ENCODE measurements at places on chromosomes 6 and 20.

DNA sequence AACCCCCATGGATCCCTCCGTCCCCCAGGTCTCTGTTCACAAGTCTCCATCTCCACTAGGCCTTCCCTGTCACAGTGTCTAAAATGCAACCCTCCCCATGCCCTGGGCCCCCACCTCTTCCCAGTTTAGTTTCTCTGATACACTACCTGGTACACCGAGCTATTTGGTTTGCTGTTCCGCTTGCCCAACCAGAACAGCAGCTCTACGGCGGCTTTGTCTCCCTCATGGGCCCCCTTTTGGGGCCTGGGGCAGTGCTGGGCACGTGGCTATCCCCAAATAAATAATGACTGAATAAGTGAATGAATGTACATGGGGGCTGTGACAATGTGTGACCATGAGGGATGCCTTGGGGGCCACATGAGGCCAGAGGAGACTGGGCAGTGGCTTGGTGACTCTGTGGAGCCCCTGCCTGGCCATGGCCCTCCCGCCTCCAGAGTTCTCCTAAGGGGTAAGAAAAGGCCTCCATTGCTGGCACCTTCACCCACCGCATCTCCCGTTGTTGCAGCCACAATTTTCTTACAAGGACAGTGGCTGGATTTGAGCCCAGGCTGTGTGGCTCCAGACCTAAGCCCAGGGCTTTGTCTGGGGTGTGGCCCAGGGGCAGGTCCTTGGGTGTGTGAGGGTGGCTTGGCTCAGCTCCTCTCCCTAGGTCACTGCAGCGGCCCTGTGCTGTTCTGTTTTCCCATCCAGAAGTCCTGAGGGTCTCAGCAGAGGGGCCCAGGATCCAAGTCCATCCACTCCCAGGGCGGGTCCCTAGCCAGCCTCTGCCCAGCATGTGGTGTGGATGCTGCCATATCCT is 408.5 kb upstream of the SULF2 start:
- no peak for DNase-seq

DNA sequence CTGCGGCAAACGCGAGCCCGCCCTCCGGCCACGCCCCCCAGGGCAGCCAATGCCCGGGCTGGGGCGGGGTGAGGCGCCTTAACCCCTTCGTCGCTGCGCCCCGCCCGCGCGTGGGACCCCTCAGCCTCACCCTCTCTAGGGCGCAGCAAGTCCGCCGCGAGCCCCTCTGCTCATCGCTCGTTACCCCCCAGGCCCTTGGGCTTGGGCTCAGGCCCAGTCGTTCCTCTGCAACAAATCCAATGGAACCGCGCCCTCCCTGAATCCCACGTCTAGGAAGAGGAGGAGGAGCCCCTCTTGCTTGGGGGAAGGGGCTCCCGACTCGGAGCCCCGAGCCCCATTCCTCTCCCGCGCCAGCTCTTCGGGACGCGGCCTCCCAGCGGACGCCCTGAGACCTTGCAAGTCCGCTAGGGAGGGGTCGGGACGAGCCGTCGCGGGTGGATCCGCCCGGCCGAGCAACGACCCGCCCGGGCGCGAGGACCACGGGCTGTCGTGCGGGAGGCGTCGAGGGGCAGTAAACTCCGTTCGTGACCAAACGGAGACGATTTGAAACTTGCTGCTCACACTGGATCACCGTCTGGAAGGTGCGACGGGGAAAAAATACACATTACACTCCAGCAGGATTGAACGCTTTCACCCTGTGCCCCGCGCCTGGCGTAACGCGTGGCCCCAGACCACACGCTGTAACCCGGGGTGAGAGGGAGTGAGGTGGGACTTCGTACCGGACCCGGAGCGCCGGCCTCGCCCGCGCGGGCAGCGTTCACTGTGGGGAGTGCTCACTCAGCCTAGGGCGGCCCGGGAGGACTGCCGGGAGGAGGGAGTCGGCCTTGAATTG is 477 bp upstream of the LZTS3 start:
- peak; percentile 78 for DNase-seq

- no peak for DNase-seq
Measured at GRCh38 chr6:159535656-159536350, 157.2 kb downstream of the SOD2 start.

- DNase-seq, result no peak
Measured at GRCh38 chr6:96460052-96460700, 61.4 kb upstream of the UFL1 start.

DNA sequence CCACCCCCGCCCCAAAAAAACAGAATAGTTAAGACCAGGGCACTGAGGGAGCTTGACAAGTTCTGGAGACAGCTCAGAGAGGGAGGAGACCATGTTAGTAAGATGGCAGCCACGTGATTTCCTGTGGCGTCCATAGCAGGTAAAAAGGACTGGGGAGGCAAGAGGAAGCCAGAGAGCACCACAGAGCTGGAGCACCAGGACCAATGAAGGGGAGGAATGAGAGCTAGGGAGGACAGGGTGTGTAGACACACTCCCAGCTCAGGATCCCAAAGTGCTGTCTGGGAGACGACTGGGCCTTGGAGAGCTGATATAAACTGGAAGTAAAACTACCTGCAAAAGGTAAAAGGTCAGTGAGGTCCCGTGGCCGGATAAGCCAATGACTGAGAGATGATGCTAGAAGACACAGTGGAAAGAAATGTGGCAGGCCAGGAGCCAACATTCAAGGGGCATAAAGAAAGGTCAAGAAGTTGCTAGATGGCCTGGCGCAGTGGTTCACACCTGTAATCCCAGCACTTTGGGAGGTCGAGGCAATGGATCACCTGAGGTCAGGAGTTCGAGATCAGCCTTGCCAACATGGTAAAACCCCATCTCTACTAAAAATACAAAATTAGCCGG is 39.0 kb downstream of the SLC23A2 start:
- peak; percentile 21 for DNase-seq

DNA sequence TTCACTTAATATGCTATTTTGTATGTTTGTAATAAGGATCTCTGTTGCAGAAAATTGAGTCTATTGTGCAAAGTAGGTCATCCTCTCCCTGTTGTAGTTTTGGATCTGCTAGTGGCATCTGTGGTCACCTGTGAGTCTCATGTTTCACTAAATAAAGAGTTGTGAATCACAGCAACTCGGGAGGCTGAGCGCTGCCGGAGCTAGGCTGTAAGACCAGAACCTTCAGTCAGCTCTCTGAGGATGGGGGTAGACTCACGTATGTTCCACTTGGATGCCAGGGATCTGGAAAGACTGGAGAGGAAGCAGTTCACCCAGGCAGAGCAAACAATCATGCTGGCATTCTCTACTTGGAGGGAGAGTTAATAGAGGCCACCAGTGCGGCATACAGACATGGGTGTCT is 187.3 kb upstream of the FOXA2 start:
- no peak for DNase-seq

DNA sequence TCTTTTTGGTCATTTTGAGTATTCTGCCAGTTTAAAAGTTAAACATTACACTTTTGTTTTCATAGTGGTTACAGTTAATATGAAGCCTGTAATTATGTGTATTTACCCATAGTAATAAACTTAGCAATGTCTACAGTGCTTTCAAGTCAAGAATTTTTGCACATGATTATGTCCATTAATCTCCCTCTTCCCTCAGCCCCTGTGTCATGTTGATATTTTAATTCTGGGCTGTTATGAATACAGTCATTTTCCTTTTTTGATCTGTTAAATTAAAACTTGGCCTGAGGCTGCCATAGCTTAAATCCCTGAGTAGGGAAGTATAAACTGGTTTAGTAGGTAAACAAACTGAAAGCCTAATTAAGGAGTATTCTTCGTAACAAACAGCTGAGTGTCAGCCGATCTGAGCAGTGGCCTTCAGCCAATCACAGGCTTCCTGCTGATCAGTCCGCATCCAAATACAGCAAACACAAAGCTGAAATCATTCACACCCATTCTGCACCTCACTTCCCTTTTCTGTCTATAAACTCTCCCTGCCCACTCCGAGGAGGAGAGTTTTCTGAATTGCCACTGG is 9.5 kb upstream of the SFT2D1 start:
- DNase-seq, result no peak

- DNase-seq, result peak; percentile 12
Measured at GRCh38 chr6:166862287-166862977, 93.9 kb downstream of the RNASET2 start.

DNA sequence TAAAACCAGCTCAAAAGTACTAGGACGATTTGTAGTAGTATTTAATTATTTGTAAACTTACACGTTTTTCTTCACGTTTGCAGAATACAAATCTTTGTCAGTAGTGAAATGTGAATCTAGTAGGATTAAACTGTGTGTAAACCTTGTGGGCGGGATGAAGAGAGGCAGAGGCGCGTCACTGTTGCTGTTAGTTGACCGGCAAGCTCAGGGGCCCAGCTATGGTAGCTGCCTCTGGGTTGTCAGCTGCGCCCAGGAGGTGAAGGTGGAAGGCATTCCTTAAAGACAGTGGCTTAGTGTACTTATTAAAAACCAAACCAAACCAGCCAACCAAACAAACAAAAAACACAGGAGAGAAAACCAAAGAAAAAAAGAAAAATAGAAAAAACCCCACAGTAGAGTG is 69.6 kb downstream of the IGF2R start:
- no peak for DNase-seq

DNA sequence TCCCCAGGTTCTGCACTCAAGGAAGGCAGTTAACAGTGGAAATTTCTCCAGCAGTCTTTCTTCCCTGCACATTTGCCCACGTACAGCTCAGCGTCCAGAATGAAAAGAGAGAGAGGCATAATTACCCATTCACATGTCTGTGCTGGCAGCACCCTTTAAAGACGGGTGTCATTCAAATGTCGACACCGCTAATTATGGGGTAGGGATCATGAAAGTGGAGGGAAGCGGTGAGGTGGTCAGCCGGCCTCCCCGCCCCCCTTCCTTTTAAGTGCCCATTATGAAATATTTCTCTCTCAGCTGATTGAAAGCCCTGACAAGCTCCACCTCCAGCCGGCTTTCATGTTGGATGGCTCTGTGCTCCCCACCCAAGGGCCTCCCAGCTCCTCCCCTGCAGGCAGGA is 246.1 kb downstream of the BMP7 start:
- no peak for DNase-seq

GRCh38 chr6:150142670-150143515 is at the start of gene PPP1R14C:
PPP1R14C (plus strand) TSS chr6:150143044; CDS start chr6:150143193, 149 bp downstream.
- DNase-seq, result no peak

All from T-helper 22 cell (primary cell).